MCF 10A (cell line): ENCODE measurements at places on chromosomes 7 and 10.

- DNase-seq, result no peak
- H3K4me1 ChIP-seq, result peaks cover 10% of the 10 kb centered on the region
- peaks cover 16% of the 10 kb centered on the region for H3K36me3 ChIP-seq
- no peaks in the 10 kb centered on the region for H3K27me3 ChIP-seq
These were observed 29.5 kb downstream of the SMNDC1 start for GRCh38 chr10:110275128-110275729.

DNA sequence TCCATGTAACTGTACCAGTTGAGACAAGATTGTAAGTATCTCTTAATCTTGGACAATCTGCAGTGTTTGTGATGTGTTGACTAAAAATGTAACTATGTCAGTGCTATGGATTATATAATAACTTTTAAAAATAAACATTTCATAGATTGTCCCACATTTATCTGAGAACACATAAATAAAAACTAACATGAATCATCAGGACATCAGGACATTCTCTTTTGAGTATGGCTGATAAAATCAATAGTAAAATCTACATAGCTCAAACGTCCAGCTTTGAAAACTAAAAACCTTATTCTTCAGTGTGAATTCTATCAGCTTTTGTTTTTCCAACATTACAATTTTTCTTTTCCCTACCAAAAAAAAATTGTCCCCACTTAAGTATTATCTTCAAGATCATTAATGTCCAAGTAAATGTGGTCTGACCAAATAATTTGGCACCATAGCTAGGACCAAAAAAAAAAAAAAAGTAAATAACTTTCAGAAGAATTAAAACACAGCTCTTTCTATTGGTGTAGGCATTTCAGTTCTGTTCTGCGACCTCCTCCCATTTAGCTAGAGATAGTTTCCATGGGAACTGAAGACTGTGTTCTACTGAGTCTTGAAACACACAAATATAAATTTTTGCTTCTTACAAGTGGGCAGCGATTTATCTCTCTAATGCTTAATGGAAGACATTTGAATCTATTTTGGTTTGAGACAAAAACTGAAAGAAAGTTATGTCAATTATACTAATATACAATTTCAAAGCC, 123.0 kb upstream of the SGCE start:
- H3K27ac ChIP-seq, result no peak overlapping the region
- no peak overlapping the region for H3K4me3 ChIP-seq
- H3K36me3 ChIP-seq, result no peaks in the 10 kb centered on the region
- DNase-seq, result no peak
- H3K27me3 ChIP-seq, result no peaks in the 10 kb centered on the region

- no peaks in the 10 kb centered on the region for H3K27me3 ChIP-seq
- DNase-seq, result peak; percentile 98
- H3K4me1 ChIP-seq, result peaks cover 30% of the 10 kb centered on the region
- peak overlapping the region; percentile 92 for H3K27ac ChIP-seq
- peak overlapping the region; percentile 56 for H3K4me3 ChIP-seq
These were observed 98.6 kb downstream of the GRK5 start for GRCh38 chr10:119305860-119306513.

GRCh38 chr7:23247046-23247602, 549 bp downstream of the GPNMB start:
- no peaks in the 10 kb centered on the region for H3K36me3 ChIP-seq
- H3K4me1 ChIP-seq, result peaks cover 13% of the 10 kb centered on the region
- DNase-seq, result no peak
- H3K27ac ChIP-seq, result no peak overlapping the region
- peak overlapping the region; percentile 63 for H3K4me3 ChIP-seq

GRCh38 chr7:128878226-128879105, 15.8 kb downstream of the ATP6V1F start:
- no peaks in the 10 kb centered on the region for H3K36me3 ChIP-seq
- H3K4me1 ChIP-seq, result no peaks in the 10 kb centered on the region
- H3K4me3 ChIP-seq, result no peak overlapping the region

DNA sequence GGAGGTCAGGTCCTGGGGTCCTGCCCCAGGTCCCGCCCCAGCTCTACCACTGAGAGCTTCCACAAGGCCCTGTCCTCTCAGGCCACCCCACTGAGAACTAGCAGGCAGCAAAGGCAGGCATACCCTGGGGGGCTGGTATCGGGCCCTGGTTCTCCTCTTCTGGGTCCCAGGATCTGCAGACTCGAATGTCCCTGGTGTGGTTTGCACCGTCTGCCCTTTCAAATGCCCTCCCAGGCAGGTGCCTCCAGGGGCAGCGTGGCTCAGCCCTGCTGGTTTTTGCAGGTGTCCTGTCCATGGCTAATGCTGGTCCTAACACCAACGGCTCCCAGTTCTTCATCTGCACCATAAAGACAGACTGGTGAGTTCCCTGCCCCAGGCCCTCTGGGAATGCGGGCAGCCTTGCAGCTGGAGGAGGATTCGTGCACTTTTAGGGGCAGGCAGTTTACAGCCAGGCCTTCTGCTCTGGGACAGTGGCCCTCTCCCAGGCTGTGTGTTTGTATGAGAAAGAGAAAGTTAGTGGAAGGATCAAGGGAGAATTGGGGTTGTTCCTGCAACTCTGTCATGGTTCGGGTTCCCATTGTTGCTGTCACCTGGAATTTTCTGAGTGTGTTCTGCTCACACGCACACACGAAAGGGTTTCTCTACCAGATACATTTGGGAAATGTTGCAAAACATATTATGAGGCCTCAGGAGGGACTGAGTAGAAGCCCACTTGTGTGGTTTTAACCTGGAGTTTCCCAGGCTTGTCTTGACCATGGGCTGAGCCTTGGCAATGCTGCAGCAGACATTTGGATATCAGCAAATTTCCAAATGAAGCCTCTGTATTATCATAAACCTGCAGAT, 5.0 kb downstream of the PPIF start:
- H3K27me3 ChIP-seq, result no peaks in the 10 kb centered on the region
- peaks cover 67% of the 10 kb centered on the region for H3K36me3 ChIP-seq
- H3K4me1 ChIP-seq, result peaks cover 5% of the 10 kb centered on the region

DNA sequence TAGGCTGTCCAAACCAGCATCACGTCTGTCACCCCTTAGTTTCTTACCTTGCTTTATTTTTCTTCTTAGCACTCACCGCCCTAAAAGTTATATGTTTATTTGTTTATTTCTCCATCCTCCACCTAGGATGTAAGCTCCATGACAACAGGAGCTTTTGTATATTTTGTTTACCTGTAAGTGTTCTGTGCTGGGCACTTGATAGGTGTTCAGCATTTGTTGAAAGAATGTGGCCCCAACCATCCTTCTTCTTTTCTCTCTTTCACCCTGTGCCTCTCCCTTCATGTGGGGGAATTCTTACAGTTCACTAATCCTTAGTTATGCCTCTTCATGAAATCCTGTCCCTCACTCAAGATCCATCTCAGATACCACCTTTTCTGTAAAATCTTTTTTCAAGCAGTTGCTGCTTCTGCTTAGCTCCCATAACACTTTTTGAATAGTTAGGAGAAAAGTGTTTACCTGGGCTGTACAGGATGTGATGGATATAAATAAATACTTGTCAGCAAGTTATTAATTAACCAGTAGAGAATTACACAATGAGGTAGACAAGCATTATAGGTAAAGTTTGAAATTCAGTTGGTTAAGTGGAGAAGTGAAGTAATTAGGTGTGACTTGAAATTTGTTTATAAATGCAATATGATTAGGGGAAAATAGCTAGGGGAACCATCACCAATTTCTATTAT, 9.7 kb downstream of the AHR start:
- H3K4me1 ChIP-seq, result peaks cover 22% of the 10 kb centered on the region
- H3K27me3 ChIP-seq, result no peaks in the 10 kb centered on the region
- no peak for DNase-seq
- no peak overlapping the region for H3K4me3 ChIP-seq
- H3K36me3 ChIP-seq, result peaks cover 30% of the 10 kb centered on the region

DNA sequence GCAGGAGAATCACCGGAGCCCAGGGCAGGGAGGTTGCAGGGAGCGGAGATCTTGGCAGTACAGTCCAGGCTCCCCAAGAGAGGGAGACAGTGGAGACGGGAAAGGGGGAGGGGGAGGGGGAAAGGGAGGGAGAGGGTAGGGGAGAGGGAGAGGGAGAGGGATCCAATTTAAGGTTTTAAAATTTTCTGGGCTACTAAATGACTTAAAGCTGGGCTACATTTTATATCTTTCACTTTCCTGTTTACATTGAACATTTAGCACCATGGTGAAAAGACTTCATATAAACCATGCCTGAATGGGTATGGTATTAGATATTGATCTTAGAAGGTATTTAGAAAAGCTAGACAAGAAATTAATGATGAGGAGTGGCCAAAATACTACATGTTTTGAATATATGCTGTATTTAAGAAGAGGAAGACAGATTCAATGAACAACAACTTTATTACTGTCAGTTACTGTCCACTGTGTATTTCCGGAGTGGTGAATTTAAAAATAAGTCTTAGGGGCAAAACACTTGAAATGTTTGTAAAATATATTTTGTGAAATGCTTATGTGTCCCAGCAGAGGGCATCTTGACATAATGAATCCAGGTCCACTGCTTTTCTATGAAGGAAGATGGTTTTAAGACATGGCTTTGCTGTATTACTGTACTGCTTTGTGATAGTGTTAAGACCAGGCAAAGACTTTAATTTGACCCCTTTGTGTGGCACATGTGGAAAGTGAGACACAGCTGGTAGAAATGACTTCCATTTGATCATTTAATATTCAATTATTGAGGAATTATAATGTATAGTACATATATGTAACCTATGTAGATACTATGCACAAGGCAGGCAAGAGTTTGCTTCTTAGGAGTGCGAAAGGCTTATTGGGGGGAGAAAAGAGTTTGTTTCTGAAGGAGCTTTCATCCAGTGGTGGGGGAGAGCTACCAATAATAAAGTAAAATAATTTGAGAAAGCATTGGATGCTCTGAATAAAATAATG, 52.8 kb downstream of the NRF1 start:
- H3K27ac ChIP-seq, result peak overlapping the region; percentile 64
- no peaks in the 10 kb centered on the region for H3K27me3 ChIP-seq
- peaks cover 41% of the 10 kb centered on the region for H3K36me3 ChIP-seq
- H3K4me3 ChIP-seq, result no peak overlapping the region
- peaks cover 12% of the 10 kb centered on the region for H3K4me1 ChIP-seq

DNA sequence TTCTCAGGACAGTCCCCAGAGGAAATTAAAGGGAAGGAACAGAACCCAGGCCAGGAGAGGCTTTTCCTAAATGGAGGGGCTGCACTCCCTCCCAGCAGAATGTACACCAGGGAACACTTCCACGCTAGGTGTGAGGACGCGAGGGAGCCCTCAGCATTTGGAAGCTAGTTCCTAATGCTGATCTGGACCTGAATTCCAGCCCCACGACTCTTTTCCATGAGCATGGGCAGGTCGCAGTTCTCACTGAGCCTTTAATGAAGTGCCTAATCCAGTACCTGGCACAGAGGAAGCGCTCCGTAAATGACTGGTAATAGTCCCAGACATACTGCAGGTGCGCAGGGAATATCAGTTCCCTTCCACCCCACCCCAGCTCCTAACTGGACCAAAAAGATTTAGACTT, 1.1 kb downstream of the ALOX5 start:
- peaks cover 50% of the 10 kb centered on the region for H3K27me3 ChIP-seq
- H3K4me3 ChIP-seq, result no peak overlapping the region

DNA sequence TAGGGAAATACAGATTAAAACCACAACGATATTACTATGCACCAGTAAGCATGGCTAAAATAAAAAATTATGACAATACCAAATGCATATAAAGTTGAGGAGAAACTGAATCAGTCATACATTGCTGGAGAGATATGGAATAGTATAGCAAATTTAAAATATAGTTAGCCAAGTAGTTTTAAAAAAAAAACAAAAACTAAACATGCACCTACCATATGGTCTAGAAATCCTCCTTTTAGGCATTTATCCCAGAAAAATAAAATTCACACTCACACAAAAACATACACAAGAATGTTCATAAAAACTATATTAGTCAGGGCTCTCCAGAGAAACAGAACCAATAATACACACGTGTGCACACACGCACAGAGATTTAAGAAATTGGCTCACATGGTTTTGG, 175.8 kb downstream of the IPMK start:
- no peak overlapping the region for H3K4me3 ChIP-seq
- no peaks in the 10 kb centered on the region for H3K36me3 ChIP-seq
- H3K27ac ChIP-seq, result no peak overlapping the region
- no peaks in the 10 kb centered on the region for H3K27me3 ChIP-seq
- no peak for DNase-seq
- peaks cover 6% of the 10 kb centered on the region for H3K4me1 ChIP-seq

DNA sequence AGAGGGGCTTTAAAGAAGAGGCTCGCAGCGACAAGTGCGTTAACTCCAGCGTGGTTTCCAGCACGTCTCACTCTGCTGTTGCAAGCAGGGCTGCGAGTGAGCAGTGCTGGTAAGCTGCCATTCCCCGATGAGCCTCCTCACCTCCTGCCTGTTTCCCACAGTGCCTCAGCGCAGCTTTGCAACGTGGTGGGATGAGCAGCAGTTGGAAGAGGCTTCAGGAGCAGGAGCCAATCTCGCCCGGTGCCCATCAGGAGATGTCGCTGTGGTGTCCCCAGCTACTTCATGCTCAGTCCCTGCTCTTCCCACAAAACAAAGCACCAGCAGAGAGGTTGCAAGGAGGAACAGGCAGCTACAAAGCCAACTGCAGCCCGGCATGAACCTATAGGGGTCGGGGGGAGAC, 2.4 kb upstream of the ADARB2 start:
- H3K36me3 ChIP-seq, result no peaks in the 10 kb centered on the region
- H3K27me3 ChIP-seq, result peaks cover 28% of the 10 kb centered on the region
- H3K4me3 ChIP-seq, result no peak overlapping the region
- H3K4me1 ChIP-seq, result peaks cover 7% of the 10 kb centered on the region
- no peak for DNase-seq

- H3K27me3 ChIP-seq, result no peaks in the 10 kb centered on the region
- peaks cover 29% of the 10 kb centered on the region for H3K4me1 ChIP-seq
- no peak overlapping the region for H3K27ac ChIP-seq
- H3K36me3 ChIP-seq, result peaks cover 12% of the 10 kb centered on the region
These were observed 104.6 kb upstream of the PPIF start for GRCh38 chr10:79242620-79243152.

- H3K27ac ChIP-seq, result no peak overlapping the region
- H3K4me1 ChIP-seq, result peaks cover 8% of the 10 kb centered on the region
- H3K27me3 ChIP-seq, result no peaks in the 10 kb centered on the region
- DNase-seq, result no peak
- H3K4me3 ChIP-seq, result no peak overlapping the region
These were observed 9.3 kb downstream of the KLHL7 start for GRCh38 chr7:23114896-23115295.

DNA sequence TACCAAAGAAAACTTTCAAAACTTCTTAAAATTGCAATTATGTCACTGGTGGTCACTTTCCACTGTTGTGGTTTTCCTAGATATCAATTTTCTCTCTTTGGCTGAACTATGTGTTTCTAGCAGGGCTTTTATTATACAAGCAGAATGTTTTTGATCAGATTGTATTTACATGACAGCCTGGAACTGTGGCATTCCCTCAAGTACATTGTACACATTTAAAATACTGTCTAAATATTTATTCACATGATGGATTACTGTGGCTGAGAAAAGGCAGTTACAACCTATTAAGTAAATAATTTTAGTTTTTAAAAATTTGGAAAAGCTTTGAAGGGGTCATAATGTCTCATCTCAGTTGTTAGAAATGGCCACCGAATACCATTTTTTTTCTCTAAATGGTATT, 231.9 kb upstream of the PPP1R3A start:
- DNase-seq, result no peak
- H3K27me3 ChIP-seq, result peaks cover 69% of the 10 kb centered on the region
- no peak overlapping the region for H3K4me3 ChIP-seq
- no peaks in the 10 kb centered on the region for H3K4me1 ChIP-seq
- no peak overlapping the region for H3K27ac ChIP-seq
